ENCODE measurements at places on chromosomes 7 and 10. TPM values are rescaled to one million over a fixed set of nuclear protein-coding genes. Genes with fewer than 3 reads are reported as not detected.

The WDR91 gene
- 7.4 TPM for total RNA-seq

The GTF2IRD1 gene
- total RNA-seq: 21.0 TPM

The MEIG1 gene
- total RNA-seq: 0.77 TPM

The UNC5B gene
- 2.8 TPM for total RNA-seq

The TAS2R41 gene
- total RNA-seq: not detected

The CRYGN gene
- total RNA-seq: not detected

The ZCWPW1 gene
- total RNA-seq: 1.4 TPM

The CYP2C9 gene
- not detected for total RNA-seq

The ITIH2 gene
- 0.26 TPM for total RNA-seq

The TMEM229A gene
- total RNA-seq: not detected

The WDFY4 gene
- 0.06 TPM for total RNA-seq

The EPDR1 gene
- 74.5 TPM for total RNA-seq

The SPDYE9 gene
- not detected for total RNA-seq

The SLC16A12 gene
- total RNA-seq: 1.5 TPM

The IDI2 gene
- total RNA-seq: not detected

The HOXA11 gene
- total RNA-seq: 0.56 TPM

The SH2D4B gene
- total RNA-seq: 0.13 TPM

The NKX2-3 gene
- not detected for total RNA-seq

The CACNB2 gene
- total RNA-seq: not detected

The HERPUD2 gene
- total RNA-seq: 22.3 TPM

The MMP21 gene
- total RNA-seq: not detected

The EPHB4 gene
- 48.8 TPM for total RNA-seq

The SORCS3 gene
- total RNA-seq: not detected

The ZNF722 gene
- total RNA-seq: not detected

The ZNF316 gene
- total RNA-seq: 13.6 TPM

The RHOBTB1 gene
- 17.4 TPM for total RNA-seq

The CPVL gene
- 0.18 TPM for total RNA-seq

The CYP3A7 gene
- total RNA-seq: not detected

The TMEM176A gene
- 0.09 TPM for total RNA-seq

The VIPR2 gene
- 0.06 TPM for total RNA-seq

The CXCL12 gene
- total RNA-seq: 0.14 TPM

The EBLN1 gene
- not detected for total RNA-seq

The KNDC1 gene
- 1.3 TPM for total RNA-seq

The TM9SF3 gene
- 85.8 TPM for total RNA-seq

The HPSE2 gene
- not detected for total RNA-seq

The KCP gene
- 0.22 TPM for total RNA-seq

The MMD2 gene
- not detected for total RNA-seq

The ANAPC16 gene
- 89.1 TPM for total RNA-seq

The SFTPA1 gene
- total RNA-seq: not detected

The CUBN gene
- total RNA-seq: 0.15 TPM
